ENCODE measurements at places on chromosomes 4 and X. TPM values are rescaled to one million over a fixed set of nuclear protein-coding genes. Genes with fewer than 3 reads are reported as not detected.

The YY2 gene
- total RNA-seq: 3.7 TPM

The SLC10A6 gene
- total RNA-seq: not detected

The NEIL3 gene
- 5.9 TPM for total RNA-seq

The PRAF2 gene
- total RNA-seq: 30.5 TPM

The UGT8 gene
- total RNA-seq: 1.6 TPM

The CYSLTR1 gene
- 0.68 TPM for total RNA-seq

The LRIT3 gene
- total RNA-seq: 0.16 TPM

The PHOX2B gene
- not detected for total RNA-seq

GRCh38 chrX:68511255-68511654 is 12.4 kb downstream of the YIPF6 start:
- no peaks in the 10 kb centered on the region for H3K27me3 ChIP-seq
- H3K36me3 ChIP-seq: peaks cover 10% of the 10 kb centered on the region
- no peak overlapping the region for H3K4me3 ChIP-seq
- peaks cover 3% of the 10 kb centered on the region for H3K4me1 ChIP-seq

DNA sequence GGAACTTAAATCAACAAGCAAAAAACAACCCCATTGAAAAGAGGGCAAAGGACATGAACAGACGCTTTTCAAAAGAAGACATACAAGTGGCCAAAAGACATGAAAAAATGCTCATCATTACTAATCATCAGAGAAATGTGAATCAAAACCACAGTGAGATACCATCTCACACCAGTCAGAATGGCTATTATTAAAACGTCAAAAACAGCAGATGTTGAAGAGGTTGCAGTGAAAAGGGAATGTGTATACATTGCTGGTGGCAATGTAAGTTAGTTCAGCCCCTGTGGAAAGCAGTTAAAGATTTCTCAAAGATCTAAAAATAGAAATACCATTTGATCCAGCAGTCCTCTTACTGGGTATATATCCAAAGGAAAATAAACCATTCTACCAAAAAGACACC is 22.6 kb downstream of the RTL9 start:
- H3K27me3 ChIP-seq: no peaks in the 10 kb centered on the region
- H3K4me3 ChIP-seq: no peak overlapping the region
- no peak for DNase-seq
- no peaks in the 10 kb centered on the region for H3K36me3 ChIP-seq

DNA sequence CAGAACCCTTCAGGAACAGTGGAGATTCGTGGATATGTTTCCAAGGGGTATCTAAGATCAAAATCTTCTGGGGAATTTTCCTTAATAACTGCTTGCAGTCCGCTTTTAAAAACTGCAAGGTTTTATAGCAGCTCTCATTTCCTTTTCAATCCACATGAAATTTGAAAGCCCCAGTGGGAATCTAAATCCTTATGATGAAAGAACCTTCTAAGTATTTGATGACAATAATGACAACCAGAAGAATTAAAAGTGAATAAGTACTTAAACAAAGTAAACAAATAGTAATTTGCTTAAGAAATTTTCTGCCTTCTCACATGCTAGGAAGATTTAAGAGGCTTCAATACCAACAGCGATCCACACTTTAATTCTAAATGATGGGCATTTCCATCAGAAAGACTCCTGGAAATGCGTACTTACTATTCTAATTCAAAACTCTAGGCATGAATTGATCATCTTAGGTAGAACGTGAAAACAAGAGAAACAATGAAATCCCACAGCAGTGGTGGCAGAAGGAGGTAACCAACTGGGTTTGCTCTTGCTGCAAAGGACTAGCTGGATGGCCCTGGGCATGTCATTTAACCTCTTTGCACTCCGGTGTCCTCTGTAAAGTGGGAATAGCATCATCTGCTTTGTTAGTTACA is 37.6 kb upstream of the S100G start:
- H3K36me3 ChIP-seq: peaks cover 49% of the 10 kb centered on the region
- no peak overlapping the region for H3K4me3 ChIP-seq
- no peaks in the 10 kb centered on the region for H3K27me3 ChIP-seq
- no peaks in the 10 kb centered on the region for H3K4me1 ChIP-seq
- DNase-seq: no peak

DNA sequence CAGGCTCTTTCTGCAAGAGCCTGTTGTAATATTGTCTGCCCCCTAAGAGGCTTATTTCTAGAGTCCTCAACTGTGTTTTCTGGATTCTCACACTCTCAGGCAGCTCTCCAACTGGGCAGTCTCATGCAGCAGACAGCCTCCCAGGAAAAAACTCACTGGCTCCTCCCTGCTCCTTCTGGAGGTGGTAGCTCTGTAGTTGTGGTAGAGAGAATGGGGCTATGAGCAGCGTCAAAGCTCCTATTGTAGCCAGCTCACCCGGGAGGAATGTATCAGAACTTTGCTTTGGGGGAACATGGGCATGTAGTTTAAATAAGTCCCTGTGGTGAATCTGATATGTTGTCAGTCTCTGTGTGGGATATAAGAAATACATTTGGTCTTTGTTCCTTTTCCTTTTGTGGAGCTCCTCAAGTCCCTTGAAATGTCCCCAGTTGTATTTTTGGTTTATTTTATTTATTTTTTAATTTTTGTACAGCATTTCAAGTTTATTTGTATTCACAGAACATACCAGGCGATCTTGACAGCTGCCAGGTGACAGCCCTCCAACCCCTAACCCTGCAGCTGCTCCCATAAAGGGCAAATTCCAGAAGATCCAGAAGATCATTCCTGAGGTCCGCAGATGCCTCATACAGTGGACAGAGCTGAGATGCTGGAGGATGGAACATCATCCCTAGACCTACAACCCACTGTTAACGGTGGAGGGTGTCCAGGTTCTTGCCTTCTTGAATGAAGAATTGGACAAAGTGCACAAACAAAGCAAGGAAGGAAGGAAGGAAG is 45.7 kb downstream of the TRIM61 start:
- H3K4me3 ChIP-seq: no peak overlapping the region
- DNase-seq: no peak
- no peak overlapping the region for H3K27ac ChIP-seq

DNA sequence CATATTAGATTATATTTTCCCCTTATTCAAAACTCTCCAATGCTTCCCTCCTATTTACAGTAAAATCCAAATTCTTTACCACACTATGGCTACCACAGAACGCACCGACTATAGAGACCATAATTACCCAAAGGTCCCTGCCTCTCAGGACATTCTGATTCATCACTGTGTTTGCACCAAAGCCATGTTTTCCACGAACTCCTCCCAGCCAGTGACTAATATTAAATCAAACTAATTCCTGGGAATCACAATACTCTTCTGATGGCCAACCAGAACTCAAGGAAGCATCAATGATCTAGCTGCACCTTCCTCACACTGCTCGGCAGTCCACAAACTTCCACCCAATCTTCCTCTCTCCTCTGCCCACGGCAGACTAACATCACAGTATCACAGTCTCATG is 24.2 kb upstream of the EDNRA start:
- H3K36me3 ChIP-seq: peaks cover 1% of the 10 kb centered on the region
- no peak for DNase-seq

DNA sequence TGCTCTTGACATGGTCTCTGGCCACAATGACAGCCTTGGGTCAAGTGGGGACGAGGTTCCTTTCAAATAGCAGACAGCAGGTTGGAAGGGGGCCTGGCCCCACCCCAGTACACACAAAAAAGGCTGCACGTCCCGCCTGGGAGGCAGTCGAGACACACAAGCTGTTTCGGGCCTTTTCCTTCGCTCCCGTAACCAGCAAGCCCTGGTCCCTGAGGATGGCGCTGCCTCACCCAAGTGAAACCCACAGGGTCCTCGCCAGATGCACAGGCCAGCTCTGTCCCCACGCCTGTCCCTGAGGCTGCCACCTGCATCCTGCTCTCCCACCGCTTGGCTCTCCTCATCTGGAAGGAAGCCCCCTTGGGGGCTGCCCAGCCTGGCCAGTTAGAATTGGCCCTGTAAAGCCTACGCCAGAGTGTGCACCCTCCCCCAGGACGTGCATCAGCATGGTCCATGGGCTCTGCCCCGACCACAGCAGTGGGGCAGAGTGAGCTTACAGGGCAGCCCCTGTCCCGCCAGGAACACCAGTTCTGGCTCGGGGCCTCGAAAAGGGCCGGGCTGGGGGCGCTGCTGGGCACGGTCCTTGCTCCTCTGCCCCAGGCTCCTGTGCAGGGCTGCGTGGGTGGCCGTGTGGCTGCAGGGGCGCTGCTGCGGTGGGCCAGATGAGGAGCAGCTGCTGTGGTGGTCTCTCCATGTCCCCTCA is 2.0 kb downstream of the CPLX1 start:
- peaks cover 6% of the 10 kb centered on the region for H3K4me1 ChIP-seq
- DNase-seq: no peak
- no peaks in the 10 kb centered on the region for H3K36me3 ChIP-seq
- H3K27me3 ChIP-seq: peaks cover 85% of the 10 kb centered on the region
- H3K27ac ChIP-seq: no peak overlapping the region

GRCh38 chr4:140110542-140111215 is 43.3 kb downstream of the MAML3 start:
- H3K27me3 ChIP-seq: no peaks in the 10 kb centered on the region
- H3K27ac ChIP-seq: no peak overlapping the region
- no peak for DNase-seq
- no peaks in the 10 kb centered on the region for H3K36me3 ChIP-seq
- no peak overlapping the region for H3K4me3 ChIP-seq
- H3K4me1 ChIP-seq: peaks cover 9% of the 10 kb centered on the region

GRCh38 chr4:53563824-53564223 is 27.5 kb downstream of the LNX1 start:
- H3K36me3 ChIP-seq: peaks cover 11% of the 10 kb centered on the region
- no peaks in the 10 kb centered on the region for H3K27me3 ChIP-seq
- H3K4me3 ChIP-seq: no peak overlapping the region
- no peak overlapping the region for H3K27ac ChIP-seq
- H3K4me1 ChIP-seq: peaks cover 5% of the 10 kb centered on the region

GRCh38 chr4:169070071-169070894 is 60.2 kb upstream of the CBR4 start:
- no peaks in the 10 kb centered on the region for H3K27me3 ChIP-seq
- peak overlapping the region; percentile 98 for H3K27ac ChIP-seq
- H3K4me3 ChIP-seq: peak overlapping the region; percentile 38
- DNase-seq: peak; percentile 71
- no peaks in the 10 kb centered on the region for H3K36me3 ChIP-seq

DNA sequence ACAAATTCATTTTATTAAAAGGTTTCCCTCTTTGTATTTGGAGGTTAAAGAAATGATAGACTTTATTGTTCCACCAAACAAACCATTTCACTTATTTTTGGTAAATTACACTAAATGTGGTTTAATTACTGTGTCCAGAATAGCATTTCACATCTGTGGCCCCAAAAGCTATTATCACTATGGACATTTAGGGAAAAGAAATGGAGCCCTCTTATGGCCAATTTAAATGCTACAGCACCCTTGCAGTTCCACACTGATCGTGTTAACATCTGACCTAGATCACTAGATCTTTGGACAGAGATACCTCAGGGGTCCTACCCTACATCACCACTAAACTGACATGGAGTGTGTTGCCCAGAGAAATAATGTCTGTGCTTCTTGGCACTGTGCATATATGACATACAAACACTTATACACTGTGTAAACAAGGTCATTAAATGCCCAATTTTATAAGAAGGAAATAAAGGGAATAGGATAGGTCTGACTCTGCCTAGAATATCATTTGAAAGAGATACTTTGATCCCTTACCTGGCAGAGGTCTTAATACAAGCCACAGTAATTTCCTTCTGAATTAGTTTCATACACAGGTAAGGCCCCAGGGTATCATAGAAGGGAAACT is 163.9 kb downstream of the KDR start:
- no peaks in the 10 kb centered on the region for H3K36me3 ChIP-seq
- H3K27me3 ChIP-seq: peaks cover 23% of the 10 kb centered on the region
- H3K27ac ChIP-seq: no peak overlapping the region
- H3K4me3 ChIP-seq: no peak overlapping the region

- no peak overlapping the region for H3K4me3 ChIP-seq
- H3K36me3 ChIP-seq: no peaks in the 10 kb centered on the region
- peaks cover 11% of the 10 kb centered on the region for H3K4me1 ChIP-seq
Observed at GRCh38 chr4:7402526-7402925, 32.2 kb downstream of the PSAPL1 start.

GRCh38 chr4:15003401-15003890 is 1.2 kb downstream of the CPEB2 start:
- peak; percentile 70 for DNase-seq
- peaks cover 22% of the 10 kb centered on the region for H3K4me1 ChIP-seq
- no peak overlapping the region for H3K27ac ChIP-seq
- peaks cover 11% of the 10 kb centered on the region for H3K27me3 ChIP-seq
- H3K4me3 ChIP-seq: peak overlapping the region; percentile 78

DNA sequence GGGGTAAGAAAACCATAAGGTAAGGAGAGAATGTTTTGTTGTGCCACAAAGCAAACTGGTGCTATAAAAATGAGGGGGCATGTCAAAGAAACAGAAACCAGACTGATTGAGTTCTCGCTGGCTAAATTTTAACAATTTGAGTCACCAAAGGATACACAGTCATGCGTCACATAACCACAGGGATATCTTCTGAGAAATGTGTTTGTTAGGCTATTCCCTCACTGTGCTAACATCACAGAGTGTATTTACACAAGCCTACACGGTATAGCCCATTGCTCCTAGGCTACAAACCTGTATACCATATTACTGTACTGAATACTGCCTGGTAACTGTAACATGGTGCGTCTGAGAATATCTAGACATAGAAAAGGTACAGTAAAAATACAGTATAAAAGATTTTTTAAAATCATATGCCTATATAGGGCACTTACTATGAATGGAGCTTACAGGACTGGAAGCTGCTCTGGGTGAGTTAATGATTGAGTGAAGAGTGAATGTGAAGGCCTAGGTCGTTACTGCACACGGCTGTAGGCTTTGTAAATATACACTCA is 50.1 kb downstream of the FBXW7 start:
- H3K27ac ChIP-seq: no peak overlapping the region
- DNase-seq: no peak
- peaks cover 5% of the 10 kb centered on the region for H3K36me3 ChIP-seq
- H3K4me1 ChIP-seq: peaks cover 5% of the 10 kb centered on the region
- no peak overlapping the region for H3K4me3 ChIP-seq

- peaks cover 17% of the 10 kb centered on the region for H3K4me1 ChIP-seq
- no peak for DNase-seq
- H3K4me3 ChIP-seq: no peak overlapping the region
- H3K36me3 ChIP-seq: no peaks in the 10 kb centered on the region
Observed at GRCh38 chr4:73867783-73868182, 1.4 kb upstream of the CXCL1 start.

- peaks cover 11% of the 10 kb centered on the region for H3K36me3 ChIP-seq
- H3K27me3 ChIP-seq: no peaks in the 10 kb centered on the region
- H3K4me3 ChIP-seq: no peak overlapping the region
- H3K4me1 ChIP-seq: peaks cover 19% of the 10 kb centered on the region
- H3K27ac ChIP-seq: peak overlapping the region; percentile 60
Observed at GRCh38 chr4:1726146-1726934, 5.0 kb downstream of the TACC3 start.

- H3K27me3 ChIP-seq: no peaks in the 10 kb centered on the region
- DNase-seq: no peak
- H3K27ac ChIP-seq: peak overlapping the region; percentile 19
Observed at GRCh38 chr4:57018980-57019379, 40.3 kb downstream of the POLR2B start.

- H3K27ac ChIP-seq: no peak overlapping the region
- H3K36me3 ChIP-seq: no peaks in the 10 kb centered on the region
- no peak overlapping the region for H3K4me3 ChIP-seq
- peaks cover 14% of the 10 kb centered on the region for H3K4me1 ChIP-seq
- no peak for DNase-seq
- no peaks in the 10 kb centered on the region for H3K27me3 ChIP-seq
Observed at GRCh38 chr4:65921180-65921579, 250.9 kb upstream of the EPHA5 start.

GRCh38 chr4:93813092-93813491 is 15.5 kb upstream of the ATOH1 start:
- peaks cover 5% of the 10 kb centered on the region for H3K4me1 ChIP-seq
- H3K4me3 ChIP-seq: no peak overlapping the region
- H3K27me3 ChIP-seq: peaks cover 75% of the 10 kb centered on the region
- H3K36me3 ChIP-seq: no peaks in the 10 kb centered on the region
- no peak overlapping the region for H3K27ac ChIP-seq

Data from mesothelial cell of epicardium (in vitro differentiated cells).